ENCODE measurements at places on chromosomes 2 and 18. TPM values are rescaled to one million over a fixed set of nuclear protein-coding genes. Genes with fewer than 3 reads are reported as not detected.

- peaks cover 4% of the 10 kb centered on the region for H3K4me1 ChIP-seq
- H3K36me3 ChIP-seq, result no peaks in the 10 kb centered on the region
- peaks cover 38% of the 10 kb centered on the region for H3K27me3 ChIP-seq
- H3K4me3 ChIP-seq, result no peak overlapping the region
Measured at GRCh38 chr18:57446322-57446721, 11.1 kb downstream of the ONECUT2 start.

- no peaks in the 10 kb centered on the region for H3K36me3 ChIP-seq
- H3K27me3 ChIP-seq, result no peaks in the 10 kb centered on the region
- no peak overlapping the region for H3K4me3 ChIP-seq
Measured at GRCh38 chr2:210559182-210559581, 2.8 kb downstream of the CPS1 start.

Gene MYCN
- total RNA-seq, result 0.18 TPM

Gene CHRNG
- total RNA-seq, result not detected

Gene CCDC150
- total RNA-seq, result 1.3 TPM

Gene ARHGAP28
- total RNA-seq, result not detected

Gene CD207
- not detected for total RNA-seq
